ENCODE measurements at places on chromosomes 6 and 20. TPM values are rescaled to one million over a fixed set of nuclear protein-coding genes. Genes with fewer than 3 reads are reported as not detected.

ARMH2 gene
- not detected for total RNA-seq

FAM217A gene
- total RNA-seq: not detected

RFX6 gene
- total RNA-seq: not detected

IMPG1 gene
- total RNA-seq: 0.29 TPM

TMEM200A gene
- total RNA-seq: 0.67 TPM

KIF25 gene
- total RNA-seq: not detected

SNAI1 gene
- 6.5 TPM for total RNA-seq

APOM gene
- total RNA-seq: 0.65 TPM
